ENCODE measurements at places on chromosomes 2 and 18.

- DNase-seq, result no peak
Observed at GRCh38 chr2:176385838-176386237, 116.6 kb downstream of the MTX2 start.

DNA sequence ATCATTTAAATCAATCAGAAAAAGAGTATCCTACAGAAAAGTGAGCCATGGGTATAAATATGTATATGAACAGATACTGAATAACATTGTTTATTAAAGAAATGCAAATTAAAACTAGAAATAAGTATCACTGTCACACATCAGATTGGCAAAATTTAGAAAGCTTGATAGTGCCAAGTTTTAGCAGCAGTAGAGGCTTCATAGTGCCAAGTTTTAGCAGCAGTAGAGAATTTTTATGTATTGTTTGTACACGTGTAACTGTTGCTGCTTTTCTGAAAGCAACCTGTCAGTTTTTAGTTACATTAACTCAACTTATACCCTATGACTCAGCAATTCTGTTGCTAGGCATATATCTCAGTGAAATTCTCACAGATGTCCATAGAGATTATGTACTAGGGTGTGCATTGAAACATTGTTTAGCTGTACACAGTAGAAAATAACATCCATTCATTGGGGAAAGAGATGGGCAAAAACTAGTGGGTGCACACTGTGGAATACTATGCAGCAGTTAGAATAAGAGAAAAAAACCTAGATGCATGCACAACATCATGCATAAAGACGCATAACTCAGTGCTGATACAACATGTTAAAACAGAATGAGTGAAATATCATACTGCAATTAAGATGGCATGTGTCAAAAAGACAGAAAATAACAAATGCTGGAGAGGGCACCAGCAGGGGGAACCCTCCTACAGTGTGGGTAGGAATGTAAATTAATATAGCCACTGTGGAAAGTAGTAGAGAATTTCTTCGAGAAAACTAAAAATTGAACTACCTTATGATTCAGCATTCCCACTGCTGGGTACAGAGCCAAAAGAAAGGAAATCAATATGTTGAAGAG is 294.5 kb upstream of the NT5C1B start:
- DNase-seq, result no peak

DNA sequence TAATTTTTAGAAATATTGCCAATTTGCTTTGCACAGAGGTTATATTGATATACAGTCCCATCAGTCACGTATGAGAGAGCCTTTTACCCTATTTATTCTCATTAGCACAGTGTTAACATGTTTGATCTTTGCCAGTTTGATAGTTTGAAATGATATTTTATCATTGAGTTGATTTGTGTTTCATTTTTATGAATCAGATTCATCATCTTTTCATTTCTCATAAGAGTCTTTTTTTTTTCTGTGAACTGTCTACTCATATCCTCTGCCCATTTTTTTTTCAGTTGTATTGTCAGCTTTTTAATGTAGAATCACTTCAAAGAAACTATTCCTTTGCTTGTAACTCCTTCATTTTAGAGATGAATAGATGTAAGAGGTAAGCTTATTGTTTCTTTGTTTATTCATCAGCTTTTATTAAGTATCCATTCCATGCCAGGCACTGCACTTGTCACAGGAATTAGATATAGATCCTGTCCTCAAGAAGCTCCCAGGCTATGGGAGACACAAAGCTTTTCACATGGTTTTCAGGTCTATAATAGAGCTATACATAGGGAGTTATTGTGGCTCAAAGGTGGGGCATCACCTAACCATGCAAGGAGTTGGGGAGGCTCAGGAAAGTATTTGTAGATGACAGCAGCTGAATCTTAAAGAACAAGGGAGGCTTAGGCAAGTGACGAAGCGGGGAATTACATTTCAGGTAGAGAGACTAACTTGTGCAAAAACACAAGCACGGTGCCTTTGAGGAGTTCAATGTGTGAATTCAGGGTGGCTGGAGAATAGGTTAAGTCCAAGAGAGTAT is 42.1 kb downstream of the CD28 start:
- no peak for DNase-seq

DNA sequence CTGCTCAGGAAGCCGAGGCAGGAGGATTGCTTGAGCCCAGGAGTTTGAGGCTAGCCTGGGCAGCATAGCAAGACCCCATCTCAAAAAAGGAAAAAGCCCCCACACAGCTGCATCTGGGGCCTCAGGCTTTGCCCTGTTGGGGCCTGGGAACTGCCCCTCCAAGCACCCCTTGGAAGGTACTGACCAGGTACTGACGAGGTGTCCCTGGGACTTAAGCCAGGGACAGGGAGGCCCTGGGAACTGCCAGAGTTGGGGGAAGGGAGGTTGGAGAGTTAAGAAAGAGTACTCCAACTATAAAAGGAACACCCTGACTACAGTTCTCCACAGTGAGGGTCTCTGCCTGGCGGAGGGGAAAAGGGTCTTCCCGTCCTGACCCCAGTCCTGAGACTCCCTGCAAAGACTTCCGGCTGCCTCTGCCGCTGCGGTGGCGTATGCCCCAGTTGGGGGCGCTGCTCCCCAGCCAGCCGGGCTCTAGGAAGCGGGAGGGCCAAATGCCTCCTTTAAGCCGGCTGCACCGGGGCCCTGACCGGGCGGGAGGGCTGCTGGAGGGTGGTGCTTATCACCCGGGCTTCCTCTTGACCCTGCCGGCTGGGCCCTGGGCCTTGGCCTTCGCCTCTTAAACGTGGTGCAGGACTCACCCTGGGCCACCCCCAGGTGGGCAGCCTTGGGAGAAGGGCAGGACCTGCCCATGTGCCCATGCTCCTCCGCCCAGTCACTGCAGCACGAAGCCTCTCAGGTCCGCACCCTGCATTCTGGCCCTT is 12.8 kb downstream of the SLC30A3 start:
- no peak for DNase-seq

DNA sequence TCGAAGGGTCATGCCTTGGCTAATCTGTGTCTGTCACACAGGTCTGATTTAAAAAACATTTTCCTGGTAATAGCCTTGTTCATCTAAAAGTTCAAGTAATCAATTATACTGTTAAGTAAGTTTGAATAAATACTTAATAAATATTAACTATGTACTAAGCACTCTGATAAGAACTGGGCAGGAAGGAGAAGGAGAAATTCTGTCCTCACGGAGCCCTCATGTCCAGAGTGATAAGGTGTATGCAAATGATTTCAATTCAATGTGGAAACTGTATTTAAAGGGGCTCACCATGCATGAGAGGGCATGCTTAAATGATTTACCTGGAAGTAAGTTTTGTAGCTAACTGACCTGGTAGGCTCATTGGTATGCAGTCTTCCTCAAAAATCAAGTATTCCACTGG is 94.0 kb upstream of the LYPD6 start:
- no peak for DNase-seq

DNA sequence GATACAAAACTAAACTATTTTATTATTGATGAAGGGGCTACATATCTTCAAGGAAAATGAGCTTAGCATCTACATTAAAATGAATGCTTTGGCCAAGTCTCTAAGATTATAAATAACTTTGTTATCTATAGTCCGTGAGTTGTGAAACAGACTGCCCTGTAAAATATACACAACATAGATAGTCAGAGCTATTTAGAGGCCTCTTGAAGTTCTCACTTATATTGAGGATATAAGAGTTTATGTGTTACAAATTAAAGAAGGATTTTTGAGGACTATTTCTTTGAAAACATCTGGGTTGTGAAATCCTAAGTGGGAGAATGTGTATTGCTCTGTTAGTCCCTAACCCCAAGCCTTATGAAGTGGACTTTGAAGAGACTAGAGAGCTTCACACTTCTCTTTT is 292.0 kb upstream of the CDH2 start:
- no peak for DNase-seq

- DNase-seq, result no peak
Observed at GRCh38 chr2:98907966-98908905, 27.8 kb downstream of the CRACDL start.

DNA sequence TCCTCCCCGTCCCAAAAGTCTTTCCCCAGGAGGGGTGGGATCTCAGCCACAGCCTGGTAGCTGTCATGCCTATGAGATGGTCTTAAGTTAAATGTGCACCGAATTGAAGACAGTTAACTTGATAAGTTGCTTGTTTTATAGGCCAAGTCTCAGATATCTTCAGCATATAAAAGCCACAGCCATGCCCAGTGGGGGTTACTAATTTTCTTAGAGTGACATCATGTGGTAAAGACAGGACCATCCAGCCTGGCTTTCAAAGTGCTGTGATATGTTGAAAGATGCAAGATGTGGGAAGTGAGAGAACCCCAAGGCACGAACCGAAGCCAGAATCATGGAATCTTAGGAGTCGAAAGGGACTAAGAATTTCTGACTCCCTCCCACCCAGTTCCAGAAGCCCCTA is 42.1 kb upstream of the FAM124B start:
- DNase-seq, result no peak

- no peak for DNase-seq
Observed at GRCh38 chr18:48754993-48755473, 195.7 kb downstream of the SMAD7 start.

DNA sequence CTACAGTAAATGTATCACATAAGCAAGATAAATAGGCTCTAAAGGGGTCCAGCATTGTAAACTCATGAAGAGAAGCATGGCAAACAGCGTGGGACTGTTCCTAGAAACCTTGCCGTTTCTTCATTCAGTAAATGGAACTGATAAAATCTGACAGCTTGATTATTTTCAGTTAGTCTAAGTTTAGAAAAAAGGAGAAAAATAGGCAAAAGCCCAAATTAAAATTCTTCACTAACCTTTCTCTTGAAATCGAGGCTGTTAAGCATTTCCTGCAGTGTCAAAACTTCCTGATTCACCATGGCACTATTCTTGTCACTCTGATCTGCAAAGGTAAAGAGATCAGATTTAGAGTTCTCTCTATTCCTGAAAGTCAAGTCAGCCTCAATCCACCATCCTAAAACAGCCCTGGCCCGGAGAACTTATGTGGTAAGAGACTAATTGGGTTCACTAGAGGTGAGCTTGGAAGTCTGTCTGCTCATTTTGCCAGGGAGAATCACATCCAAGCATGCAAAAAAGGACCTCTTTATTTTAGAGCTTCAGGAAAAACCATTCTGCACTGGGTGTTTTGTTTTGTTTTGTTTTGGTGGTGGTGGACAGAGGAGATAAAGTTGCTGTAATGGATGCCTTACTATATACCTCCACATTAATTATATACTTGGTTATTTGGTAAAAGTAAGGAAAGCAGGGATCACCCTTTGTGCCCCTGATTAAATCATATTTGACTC is 52.4 kb upstream of the STAT1 start:
- no peak for DNase-seq

DNA sequence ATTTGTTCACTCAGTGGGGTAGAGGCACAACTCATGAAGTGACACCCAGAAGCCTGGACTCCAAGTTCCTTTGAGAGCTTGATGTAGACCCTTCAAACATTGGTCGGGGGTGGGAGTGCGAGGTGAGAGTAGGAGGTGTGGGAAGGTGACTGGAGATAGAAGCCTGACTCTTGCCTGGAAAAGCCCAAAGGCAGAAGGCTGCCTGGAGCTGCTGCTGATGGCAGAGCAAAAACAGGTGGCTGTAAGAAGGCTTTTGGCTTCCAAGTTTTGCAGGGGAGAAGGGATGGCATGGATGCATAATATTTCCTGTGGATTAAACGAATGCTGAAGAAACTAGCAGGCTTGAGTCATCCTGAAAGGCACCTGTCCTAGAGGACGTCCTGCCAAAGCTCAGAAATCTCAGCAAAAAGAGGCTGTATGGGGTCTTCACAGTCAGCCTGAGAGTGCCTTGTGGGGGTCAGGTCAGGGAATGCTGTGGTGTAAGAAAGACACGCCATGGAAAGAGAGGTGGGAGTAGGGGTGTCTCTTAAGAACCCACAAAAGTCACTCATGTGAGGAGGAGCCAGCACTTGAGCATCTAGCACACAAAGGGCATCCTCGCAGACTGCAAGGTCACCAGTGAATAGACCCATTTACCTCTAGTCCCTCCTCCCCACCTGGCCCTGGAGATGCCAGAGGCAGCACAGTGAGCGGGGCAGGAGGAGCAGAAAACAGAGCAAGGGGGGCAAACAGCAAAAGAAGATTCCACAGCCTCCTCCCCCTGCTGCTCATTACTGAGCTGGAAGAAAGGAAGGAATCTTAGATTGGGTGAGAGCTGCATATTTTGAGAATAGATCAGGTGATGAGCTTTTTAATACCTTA is 37.5 kb downstream of the FASTKD2 start:
- no peak for DNase-seq

- no peak for DNase-seq
Observed at GRCh38 chr2:28527196-28527595, 31.3 kb downstream of the PLB1 start.

GRCh38 chr2:160376576-160376975 is 117.0 kb downstream of the RBMS1 start:
- no peak for DNase-seq

GRCh38 chr2:134225173-134225572 is 28.7 kb upstream of the MGAT5 start:
- DNase-seq, result no peak

GRCh38 chr2:626491-627339 is 50.5 kb downstream of the TMEM18 start:
- no peak for DNase-seq
